ENCODE measurements at places on chromosomes 5 and 9. TPM values are rescaled to one million over a fixed set of nuclear protein-coding genes. Genes with fewer than 3 reads are reported as not detected.

GRCh38 chr5:34957321-34957720 lies 28.0 kb downstream of the DNAJC21 start:
- no peaks in the 10 kb centered on the region for H3K27me3 ChIP-seq
- H3K4me1 ChIP-seq: peaks cover 4% of the 10 kb centered on the region
- H3K36me3 ChIP-seq: peaks cover 5% of the 10 kb centered on the region

The GABRA1 gene
- total RNA-seq: 0.41 TPM

DNA sequence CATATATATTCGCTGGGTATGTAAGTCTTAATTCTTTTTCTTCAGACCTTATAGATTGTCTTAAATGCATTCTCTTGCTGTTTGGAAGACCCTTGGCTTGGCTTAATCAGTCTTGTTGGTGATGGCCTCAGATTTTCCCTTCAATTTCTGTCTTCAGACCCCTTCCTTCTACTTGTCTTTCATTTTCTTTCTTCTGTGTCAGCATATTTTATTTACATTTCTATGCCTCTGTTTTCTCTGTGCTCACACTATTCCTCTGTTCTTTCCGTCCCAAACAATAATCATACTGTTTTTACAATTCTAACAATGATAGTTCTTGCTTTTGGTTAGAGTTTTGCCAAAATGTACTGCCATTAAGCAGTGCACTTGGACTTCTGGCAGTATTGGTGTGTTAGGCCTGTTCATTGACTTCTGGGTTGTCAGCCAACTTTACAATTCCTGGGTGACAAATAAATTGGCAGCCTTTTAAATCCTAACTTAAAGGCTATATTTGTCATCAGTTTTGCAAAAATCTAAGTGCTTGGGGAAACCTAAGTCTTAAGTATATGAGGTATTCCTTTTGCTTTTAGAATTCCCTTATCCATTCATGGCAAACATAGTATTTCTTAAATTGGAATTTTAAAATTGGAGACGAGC lies 8.0 kb downstream of the SRFBP1 start:
- H3K4me3 ChIP-seq: peak overlapping the region; percentile 25
- H3K27me3 ChIP-seq: no peaks in the 10 kb centered on the region
- no peaks in the 10 kb centered on the region for H3K36me3 ChIP-seq
- peaks cover 25% of the 10 kb centered on the region for H3K4me1 ChIP-seq
- H3K27ac ChIP-seq: peak overlapping the region; percentile 94
- peak; percentile 59 for DNase-seq

- DNase-seq: no peak
- no peaks in the 10 kb centered on the region for H3K27me3 ChIP-seq
- H3K27ac ChIP-seq: peak within 1 kb of the TSS; percentile 86
- no peaks in the 10 kb centered on the region for H3K36me3 ChIP-seq
- peak within 1 kb of the TSS; percentile 96 for H3K4me3 ChIP-seq
- H3K4me1 ChIP-seq: peaks cover 28% of the 10 kb centered on the region
These were observed at the start of gene LARP1 for GRCh38 chr5:154755361-154756008. Gene LARP1 (plus strand): TSS chr5:154755377. CDS start chr5:154755758, 381 bp downstream.

Data from astrocyte (in vitro differentiated cells and primary cell).